ENCODE measurements at places on chromosomes 2 and 18.

GRCh38 chr18:26312199-26312598 is 86.0 kb downstream of the TAF4B start:
- no peak for DNase-seq

DNA sequence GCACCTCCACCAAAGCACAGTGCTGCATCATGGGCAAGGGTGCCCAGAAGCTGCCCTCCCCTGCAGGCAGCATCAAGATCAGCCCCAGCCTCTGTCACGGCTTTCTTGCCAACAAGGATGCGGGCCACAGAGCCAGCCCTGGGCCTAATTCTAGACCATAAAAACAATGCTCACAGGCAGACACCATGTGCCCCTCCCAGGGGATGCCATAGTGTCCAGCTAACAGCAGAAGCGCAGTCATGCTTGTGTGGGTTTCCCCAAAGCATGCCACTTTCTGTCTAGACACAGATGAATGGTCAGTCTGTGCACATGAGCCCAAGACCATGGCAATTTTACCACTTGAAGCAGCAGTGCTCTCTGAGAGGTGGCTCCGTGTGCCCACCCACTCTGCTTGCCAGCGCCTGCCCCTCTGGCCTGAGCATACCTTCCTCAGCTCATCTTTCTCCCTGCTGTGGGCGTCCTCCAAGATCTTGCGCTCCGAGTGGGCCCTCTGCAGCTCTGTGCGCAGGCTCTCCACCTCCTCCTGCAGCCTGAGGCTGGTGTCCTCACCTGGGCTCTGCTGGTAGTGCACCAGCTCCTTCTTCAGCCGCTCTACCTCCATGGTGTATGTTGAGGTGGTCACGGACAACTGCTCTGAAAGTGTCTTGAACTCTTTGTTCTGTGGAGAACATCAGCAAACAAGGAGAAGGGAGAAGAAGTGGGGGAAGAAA is 81.3 kb upstream of the ACAA2 start:
- no peak for DNase-seq

- no peak for DNase-seq
Observed at GRCh38 chr2:241577413-241578122, 19.0 kb downstream of the BOK start.

GRCh38 chr2:181973171-181973783 is 12.4 kb upstream of the PPP1R1C start:
- DNase-seq = no peak

- no peak for DNase-seq
Observed at GRCh38 chr2:59236723-59237122, 995.6 kb upstream of the FANCL start.

DNA sequence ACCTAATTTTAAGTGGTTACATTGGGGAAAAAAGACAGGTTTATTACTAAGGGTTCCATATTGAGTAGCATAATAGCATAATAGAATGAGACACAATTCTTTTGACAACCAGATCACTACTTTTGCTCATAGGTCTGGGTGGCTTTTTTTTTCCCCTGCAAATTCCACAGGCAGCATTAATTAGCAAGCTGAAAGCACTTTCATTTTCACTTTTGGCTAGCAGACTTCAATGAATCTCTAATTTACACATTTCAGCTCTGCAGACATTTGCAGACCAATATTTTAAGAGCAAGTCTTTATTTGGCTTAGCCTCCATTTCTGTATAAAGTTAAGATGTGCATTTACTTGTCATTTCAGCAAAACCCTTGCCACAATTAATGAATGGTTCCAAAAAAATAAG is 185.5 kb downstream of the NOL4 start:
- no peak for DNase-seq

- DNase-seq = no peak
Observed at GRCh38 chr2:145812165-145812554, 1292.2 kb upstream of the ZEB2 start.

GRCh38 chr2:126910637-126911036 is 11.9 kb downstream of the TEX51 start:
- DNase-seq = no peak

DNA sequence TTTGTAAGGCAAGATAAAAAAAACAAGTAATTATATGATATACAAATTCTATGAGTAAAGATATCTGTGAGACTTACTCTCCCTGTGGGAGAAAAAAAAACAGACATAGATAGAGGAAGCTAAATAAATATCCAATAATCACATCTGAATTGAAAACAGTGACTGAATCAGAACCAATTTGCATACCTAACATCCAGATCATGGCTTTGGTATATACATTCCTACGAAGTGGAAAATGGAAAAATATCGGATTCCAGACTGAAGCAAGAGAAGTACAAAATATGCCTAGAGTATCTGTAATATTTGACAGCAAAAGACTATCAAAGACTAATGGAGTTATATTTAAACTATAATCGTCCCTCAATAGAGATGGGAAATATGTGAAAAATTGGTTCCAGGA is 1108.1 kb upstream of the CHAC2 start:
- DNase-seq = no peak

DNA sequence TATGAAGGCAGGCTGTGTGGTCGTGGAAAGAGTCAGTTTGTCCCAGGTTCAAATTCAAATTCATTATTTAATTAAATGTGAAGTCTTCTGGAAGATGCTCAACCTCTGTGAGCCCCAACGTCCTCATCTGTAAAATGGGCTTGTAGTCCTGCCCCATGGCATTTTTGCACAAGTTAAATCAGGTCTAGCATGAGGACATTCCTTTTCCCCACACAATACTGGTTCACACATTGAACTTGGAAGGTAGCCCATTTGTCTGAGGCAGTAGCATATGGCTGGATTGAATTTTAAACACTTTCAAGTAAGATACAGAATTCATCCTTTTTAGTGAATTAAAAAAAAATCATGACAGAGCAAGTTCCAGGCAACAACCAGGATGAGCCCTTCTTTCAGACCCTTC is 665.4 kb upstream of the HS6ST1 start:
- DNase-seq = no peak

DNA sequence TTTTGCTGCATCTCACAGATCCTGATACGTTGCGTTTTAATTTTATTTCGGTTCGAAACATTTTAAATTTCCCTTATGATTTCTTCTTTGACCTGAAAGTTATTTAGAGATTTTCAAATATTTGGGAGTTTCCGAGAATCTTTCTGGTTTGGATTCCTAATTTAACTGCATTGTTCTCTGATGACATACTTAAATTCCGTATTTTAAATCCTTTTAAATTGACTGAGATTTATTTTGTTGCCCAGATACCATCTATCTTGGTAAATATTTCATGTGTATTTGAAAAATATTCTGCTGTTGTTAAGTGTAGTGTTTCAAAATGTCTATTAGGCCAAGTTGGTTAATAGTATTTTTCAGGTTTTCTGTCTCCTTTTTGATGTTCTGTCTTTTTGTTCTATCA is 37.7 kb downstream of the MROH2A start:
- no peak for DNase-seq

DNA sequence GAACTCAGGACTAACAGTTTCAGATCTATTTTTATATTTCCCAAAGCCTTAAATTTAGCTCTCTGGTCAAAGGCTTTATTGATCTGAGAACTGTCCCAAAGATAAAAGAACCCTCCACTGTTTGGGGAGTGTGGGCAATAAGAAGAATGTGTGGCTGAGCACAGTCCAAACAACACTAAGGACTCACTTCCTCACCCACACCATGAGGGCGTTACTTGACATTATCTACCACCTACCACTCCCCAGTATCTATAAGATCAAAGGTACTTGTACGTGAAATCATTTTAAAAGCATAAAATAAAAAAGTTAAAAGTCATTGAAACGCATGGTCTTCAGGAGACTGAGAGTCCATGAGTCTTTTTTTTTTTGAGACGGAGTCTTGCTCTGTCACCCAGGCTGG is 54.6 kb upstream of the NFU1 start:
- DNase-seq = no peak

- no peak for DNase-seq
Observed at GRCh38 chr2:112156152-112156986, 18.2 kb downstream of the FBLN7 start.

GRCh38 chr2:133326652-133327397 is 241.4 kb downstream of the NCKAP5 start:
- no peak for DNase-seq

GRCh38 chr2:69765096-69765380 is 23.1 kb downstream of the ANXA4 start:
- DNase-seq = no peak

DNA sequence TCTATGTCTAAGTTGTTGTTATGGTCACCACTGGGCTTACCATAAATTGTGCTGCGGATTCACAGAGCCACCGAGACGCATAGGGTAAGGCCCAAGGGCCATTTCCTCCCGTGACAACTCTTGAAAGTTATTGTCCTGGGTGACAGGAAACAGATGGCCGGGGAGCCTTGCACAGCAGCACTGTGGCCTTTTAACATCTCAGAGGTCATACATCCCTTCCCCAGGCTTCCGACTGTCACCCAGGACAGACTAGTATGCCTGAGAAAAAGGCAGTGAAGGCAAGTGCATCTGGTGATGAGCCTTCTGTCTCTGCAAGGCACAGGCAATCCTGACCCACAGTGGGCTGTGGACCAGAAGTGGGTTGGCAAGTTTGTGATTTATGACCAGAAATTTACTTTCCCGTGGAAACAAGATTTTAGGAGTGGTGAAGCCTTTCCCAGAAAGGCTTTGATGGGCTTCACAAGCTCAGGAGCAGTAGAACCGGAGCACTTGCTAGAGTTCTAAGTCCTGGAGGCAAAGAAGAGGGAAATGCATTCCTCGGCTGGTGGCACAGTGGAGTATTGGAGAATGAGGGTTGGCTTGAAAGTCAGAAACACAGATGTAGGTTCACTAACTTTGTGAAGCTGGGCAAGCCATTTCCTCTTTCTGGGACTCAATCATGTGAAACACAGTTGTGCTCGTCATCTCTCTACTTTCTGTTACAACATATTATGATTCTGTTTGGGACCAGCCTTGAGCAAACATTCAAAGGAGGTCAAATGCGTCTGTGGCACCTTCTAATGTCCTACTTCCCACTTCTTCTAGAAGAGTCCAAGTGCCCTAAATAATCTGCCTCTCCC is 2.0 kb upstream of the CAPN14 start:
- no peak for DNase-seq

DNA sequence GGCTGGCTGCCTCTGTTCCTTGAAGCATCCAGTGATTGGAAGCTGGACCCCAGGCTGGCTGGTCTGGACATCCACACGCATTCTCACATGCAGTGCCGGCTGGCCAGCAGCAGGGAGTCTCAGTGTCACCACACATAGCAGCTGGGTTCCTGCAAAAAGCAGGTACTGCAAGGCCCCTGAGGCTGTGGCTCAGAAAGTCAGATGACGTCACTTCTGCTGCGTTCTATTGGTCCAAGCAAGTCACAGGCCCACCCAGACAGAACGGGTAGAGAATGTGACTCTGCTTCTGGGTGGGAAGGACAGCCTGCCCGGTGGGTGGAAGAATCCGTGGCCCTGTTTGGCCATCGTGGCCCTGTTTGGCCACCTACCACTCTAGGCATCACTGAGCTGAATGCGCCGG is 51.3 kb upstream of the SPP2 start:
- no peak for DNase-seq

- DNase-seq = no peak
Observed at GRCh38 chr18:23386317-23386716, 66.8 kb upstream of the RIOK3 start.

- no peak for DNase-seq
Observed at GRCh38 chr18:75790796-75791195, 363.3 kb upstream of the SMIM21 start.

DNA sequence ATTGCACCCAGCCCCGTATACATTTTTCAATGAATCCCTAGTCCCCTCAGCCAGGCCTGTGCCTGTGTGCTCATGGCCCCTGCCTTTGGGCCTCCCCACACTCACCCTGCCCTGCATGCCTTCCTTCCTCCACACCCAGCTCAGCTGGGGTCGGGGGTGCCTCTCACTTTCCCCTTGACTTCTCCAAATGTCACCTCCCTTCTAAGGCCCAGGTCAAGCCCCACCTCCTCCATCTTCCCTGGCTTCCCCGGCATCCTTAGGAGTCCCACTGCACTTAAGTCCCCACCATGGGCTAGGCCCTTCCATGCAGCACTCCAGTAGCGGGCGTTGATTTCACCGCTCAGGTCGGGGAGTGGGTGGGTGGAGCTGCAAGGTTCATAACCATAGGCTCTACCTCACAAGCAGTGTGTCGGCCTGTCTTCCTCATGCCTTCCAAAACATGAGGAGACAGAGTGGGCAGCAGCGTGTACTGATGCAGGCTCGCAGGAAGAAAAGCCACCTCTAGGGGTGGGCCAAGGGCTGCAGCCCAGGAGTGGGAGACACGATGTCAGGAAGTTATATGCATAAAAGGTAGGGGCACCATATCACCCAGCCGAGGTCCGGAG is 47.7 kb downstream of the DNMT3A start:
- no peak for DNase-seq

DNA sequence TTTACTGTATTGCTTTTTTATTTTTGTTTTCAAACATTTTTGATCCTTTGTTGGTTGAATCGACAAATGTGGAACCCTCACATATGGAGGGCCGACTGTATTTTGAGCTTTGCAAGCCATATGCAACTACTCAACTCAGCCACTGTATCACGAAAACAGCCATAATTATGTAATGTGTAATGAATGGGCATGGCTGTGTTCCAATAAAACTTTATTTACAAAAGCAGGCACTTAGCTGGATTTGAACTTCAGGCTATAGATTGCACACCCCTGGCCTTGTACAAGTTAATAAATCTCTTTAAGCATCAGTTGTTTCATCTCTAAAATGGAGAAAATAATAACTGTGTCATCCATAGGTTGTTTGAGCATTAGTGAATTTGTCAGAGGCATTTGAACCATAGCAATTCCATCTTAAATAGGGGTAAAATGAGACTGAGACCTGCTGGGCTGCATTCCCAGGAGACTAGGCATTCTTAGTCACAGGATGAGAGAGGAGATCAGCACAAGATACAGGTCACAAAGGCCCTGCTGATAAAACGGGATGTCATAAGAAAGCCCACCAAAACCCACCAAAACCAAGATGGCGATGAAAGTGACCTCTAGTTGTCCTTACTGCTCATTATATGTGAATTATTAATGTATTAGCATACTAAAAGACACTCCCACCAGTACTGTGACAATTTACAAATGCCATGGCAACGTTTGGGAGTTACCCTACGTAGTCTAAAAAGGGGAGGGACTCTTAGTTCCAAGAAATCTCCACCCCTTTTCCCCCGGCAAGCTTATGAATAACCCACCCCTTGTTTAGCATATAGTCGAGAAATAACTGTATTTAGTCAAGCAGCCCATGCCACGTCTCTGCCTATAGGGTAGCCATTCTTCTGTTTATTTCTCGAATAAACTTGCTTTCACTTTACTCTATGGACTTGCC is 13.7 kb upstream of the LTBP1 start:
- DNase-seq = no peak

GRCh38 chr2:14628901-14629300 is 3.6 kb upstream of the LRATD1 start:
- no peak for DNase-seq

DNA sequence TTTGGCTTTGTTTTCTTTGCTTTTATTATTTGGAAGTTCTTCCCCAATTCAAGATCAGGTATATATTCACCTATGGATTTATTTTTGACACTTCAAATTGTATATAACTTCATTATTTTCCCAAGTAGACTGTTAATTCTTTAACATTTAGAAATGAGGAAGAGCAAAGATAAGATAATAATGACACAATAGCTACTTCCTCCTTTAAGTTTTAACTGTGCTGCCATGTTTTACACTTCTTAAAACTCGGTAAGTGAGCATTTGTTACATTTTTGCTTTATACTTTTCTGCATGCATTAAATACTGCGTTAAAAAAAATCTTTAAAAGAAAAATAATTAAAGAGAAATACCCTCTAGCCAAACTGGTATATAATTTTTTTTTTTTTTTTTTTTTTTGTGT is 32.5 kb downstream of the SLC66A3 start:
- no peak for DNase-seq

GRCh38 chr2:167480232-167480985 is 592.1 kb downstream of the XIRP2 start:
- no peak for DNase-seq

- peak; percentile 27 for DNase-seq
Observed at GRCh38 chr2:212237350-212238095, 301.1 kb downstream of the ERBB4 start.
